MCF 10A (cell line): ENCODE measurements at places on chromosomes 12 and 14. TPM values are rescaled to one million over a fixed set of nuclear protein-coding genes. Genes with fewer than 3 reads are reported as not detected.

The RECQL gene
- total RNA-seq = 44.9 and 49.5 TPM in 2 replicates

GRCh38 chr12:70535896-70536374, 101.3 kb downstream of the PTPRB start:
- H3K27me3 ChIP-seq = no peaks in the 10 kb centered on the region
- no peaks in the 10 kb centered on the region for H3K36me3 ChIP-seq
- no peak for DNase-seq
- no peak overlapping the region for H3K27ac ChIP-seq

GRCh38 chr12:69516950-69517349, 46.8 kb downstream of the FRS2 start:
- DNase-seq = no peak
- no peak overlapping the region for H3K27ac ChIP-seq
- H3K4me3 ChIP-seq = no peak overlapping the region
- no peaks in the 10 kb centered on the region for H3K27me3 ChIP-seq
- H3K36me3 ChIP-seq = peaks cover 11% of the 10 kb centered on the region
- H3K4me1 ChIP-seq = peaks cover 21% of the 10 kb centered on the region

- peaks cover 10% of the 10 kb centered on the region for H3K4me1 ChIP-seq
- no peaks in the 10 kb centered on the region for H3K36me3 ChIP-seq
- no peak overlapping the region for H3K4me3 ChIP-seq
- H3K27me3 ChIP-seq = no peaks in the 10 kb centered on the region
- H3K27ac ChIP-seq = no peak overlapping the region
Measured at GRCh38 chr14:74258764-74259035, 19.5 kb downstream of the VSX2 start.

GRCh38 chr14:56056031-56056430, 62.2 kb upstream of the PELI2 start:
- no peak overlapping the region for H3K27ac ChIP-seq
- no peaks in the 10 kb centered on the region for H3K36me3 ChIP-seq
- H3K4me3 ChIP-seq = no peak overlapping the region
- H3K4me1 ChIP-seq = no peaks in the 10 kb centered on the region

- no peaks in the 10 kb centered on the region for H3K27me3 ChIP-seq
- no peak overlapping the region for H3K4me3 ChIP-seq
- no peak overlapping the region for H3K27ac ChIP-seq
Measured at GRCh38 chr12:79388011-79388410, 302.8 kb downstream of the PAWR start.

DNA sequence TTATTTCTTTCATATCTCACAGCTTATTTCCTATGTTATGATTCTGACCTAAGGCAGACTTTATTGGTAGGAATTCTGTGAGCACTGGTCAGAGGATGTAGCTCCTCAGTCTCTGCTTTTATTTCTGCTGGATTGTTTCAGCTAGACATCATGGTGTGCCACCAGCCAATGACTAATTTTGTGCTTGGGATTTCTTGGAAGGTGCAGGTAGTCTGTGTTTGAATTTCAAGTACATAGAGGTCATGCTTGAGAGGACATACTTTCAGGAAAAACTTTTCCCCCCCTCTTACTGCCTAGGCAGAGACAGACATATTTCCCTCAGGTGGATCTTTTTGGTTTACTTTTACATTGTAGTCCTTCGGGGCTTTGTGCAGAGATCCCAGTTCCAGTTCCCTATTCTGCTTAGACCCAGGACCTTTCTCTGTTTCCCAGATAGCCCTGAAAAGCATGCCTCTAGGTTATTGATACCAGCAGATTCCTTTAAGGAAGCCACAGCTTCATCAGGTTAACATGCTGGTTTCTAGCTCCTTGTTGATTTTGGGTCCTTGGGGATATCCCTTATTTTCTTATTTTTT, 28.6 kb downstream of the BRMS1L start:
- H3K27me3 ChIP-seq = no peaks in the 10 kb centered on the region
- peaks cover 16% of the 10 kb centered on the region for H3K4me1 ChIP-seq

The ANKRD13A gene
- total RNA-seq = 26.1 and 32.5 TPM in 2 replicates

The KCNMB4 gene
- not detected in 2 replicates for total RNA-seq

The ALKBH2 gene
- 38.9 and 48.9 TPM in 2 replicates for total RNA-seq

DNA sequence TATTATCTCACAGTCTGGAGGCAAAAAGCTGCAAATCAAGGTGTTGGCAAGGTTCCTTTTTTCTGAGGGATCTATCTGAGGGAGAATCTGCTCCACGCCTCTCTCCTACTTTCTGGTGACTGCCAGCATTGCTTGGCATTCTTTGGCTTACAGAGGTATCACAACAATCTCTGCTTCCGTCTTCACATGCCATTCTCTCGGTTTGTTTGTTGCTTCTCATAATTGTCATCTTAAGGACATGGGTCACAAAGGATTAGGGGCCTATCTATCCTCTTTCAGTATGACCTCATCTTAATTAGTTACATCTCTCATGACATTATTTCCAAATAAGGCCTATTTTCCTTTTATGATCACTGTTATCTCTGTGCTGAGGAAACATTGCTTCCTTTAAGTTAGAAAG, 345.0 kb downstream of the FOXG1 start:
- no peak overlapping the region for H3K4me3 ChIP-seq
- peaks cover 70% of the 10 kb centered on the region for H3K27me3 ChIP-seq
- no peak overlapping the region for H3K27ac ChIP-seq
- no peaks in the 10 kb centered on the region for H3K36me3 ChIP-seq
- no peaks in the 10 kb centered on the region for H3K4me1 ChIP-seq

DNA sequence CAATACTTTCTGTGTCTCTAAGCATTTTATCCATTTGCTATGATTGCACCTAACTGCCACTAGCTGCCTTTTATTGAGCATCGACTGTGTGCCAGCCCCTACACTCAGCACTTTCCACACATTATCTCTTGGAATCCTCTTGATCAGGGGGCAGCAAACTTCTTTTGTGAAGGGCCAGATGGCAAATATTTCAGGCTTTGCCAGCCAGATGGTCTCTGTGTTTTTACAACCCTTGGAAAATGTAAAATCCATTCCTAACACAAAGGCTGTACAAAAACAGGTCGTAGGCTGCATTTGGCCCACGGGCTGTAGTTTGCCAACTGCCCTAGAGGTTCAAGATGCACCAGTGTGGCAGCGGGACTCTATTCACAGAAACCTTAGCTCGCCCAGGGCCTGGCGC, 19.5 kb downstream of the FOXN4 start:
- no peaks in the 10 kb centered on the region for H3K27me3 ChIP-seq
- H3K4me1 ChIP-seq = no peaks in the 10 kb centered on the region
- no peak for DNase-seq
- H3K4me3 ChIP-seq = no peak overlapping the region

DNA sequence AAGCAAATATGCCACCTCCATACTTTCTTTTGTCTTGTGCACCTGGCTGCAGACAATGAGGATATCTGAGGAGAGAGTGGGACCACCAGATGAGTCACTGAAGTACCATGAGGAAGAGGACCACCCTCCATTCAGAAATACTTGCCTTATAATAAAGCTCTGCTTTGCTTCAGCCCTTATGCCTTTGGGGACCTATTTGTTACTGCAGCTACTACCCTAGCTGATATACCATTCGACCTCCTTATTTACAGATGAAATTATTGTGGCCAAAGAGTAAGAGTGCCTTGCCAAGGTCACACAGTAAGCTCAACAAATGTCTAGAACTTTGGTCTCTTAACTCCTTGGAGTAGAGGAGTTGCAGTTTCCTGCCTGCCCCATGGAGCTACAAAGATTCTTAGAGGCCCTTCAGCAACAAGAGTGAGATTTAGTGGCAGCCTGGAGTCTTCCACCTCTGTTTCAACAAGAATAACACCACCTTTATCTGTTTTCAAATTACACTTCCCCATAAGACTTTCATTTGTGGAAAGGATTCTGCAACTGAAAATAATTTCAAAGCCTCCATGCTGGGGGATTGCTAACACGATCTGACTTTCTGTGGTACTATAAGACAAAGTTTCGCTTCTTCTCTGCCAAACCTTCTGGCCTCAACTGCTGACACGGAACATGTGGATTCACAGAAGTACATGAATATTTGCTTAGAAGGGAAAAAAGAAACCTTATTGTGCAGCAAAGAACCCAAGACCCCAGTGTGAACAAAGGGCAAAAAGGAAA, 3.6 kb downstream of the CMKLR1 start:
- H3K4me3 ChIP-seq = no peak overlapping the region
- H3K4me1 ChIP-seq = peaks cover 18% of the 10 kb centered on the region
- H3K36me3 ChIP-seq = no peaks in the 10 kb centered on the region
- no peak overlapping the region for H3K27ac ChIP-seq
- DNase-seq = no peak

GRCh38 chr12:131027876-131028586, 74.3 kb downstream of the ADGRD1 start:
- no peak overlapping the region for H3K4me3 ChIP-seq
- no peaks in the 10 kb centered on the region for H3K4me1 ChIP-seq
- H3K27me3 ChIP-seq = peaks cover 34% of the 10 kb centered on the region

The KLRK1 gene
- total RNA-seq = 0.54 and 2.3 TPM in 2 replicates

DNA sequence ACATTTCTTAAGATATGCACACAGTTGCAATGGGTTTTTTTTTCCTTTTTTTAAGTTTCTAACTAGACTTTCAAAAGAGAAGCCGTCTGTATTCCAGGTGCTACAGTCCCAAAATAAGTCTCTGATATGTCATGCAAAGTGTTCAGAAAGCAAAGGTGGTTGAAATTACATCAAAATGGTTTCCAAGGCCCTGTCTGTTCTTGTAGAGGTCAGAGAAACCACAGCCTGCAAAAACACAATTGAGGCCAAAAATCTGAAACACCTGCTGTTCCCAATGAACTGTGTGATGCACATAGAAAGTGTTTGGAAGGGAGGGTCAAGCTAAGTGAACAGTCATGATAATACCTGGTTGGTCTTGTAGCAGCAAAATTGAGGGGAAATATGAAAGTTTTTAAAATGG, 91.0 kb downstream of the VRK1 start:
- no peaks in the 10 kb centered on the region for H3K4me1 ChIP-seq
- DNase-seq = no peak
- H3K27me3 ChIP-seq = no peaks in the 10 kb centered on the region
- H3K36me3 ChIP-seq = no peaks in the 10 kb centered on the region
- no peak overlapping the region for H3K27ac ChIP-seq

- no peak overlapping the region for H3K27ac ChIP-seq
- H3K27me3 ChIP-seq = no peaks in the 10 kb centered on the region
- no peak for DNase-seq
- peaks cover 6% of the 10 kb centered on the region for H3K4me1 ChIP-seq
- H3K4me3 ChIP-seq = no peak overlapping the region
Measured at GRCh38 chr12:24603371-24603770, 345.5 kb downstream of the BCAT1 start.

The SPIC gene
- not detected in 2 replicates for total RNA-seq
